ENCODE measurements at places on chromosomes 12 and 14.

- no peak for DNase-seq
Measured at GRCh38 chr14:91284791-91285548, 40.5 kb upstream of the GPR68 start.

DNA sequence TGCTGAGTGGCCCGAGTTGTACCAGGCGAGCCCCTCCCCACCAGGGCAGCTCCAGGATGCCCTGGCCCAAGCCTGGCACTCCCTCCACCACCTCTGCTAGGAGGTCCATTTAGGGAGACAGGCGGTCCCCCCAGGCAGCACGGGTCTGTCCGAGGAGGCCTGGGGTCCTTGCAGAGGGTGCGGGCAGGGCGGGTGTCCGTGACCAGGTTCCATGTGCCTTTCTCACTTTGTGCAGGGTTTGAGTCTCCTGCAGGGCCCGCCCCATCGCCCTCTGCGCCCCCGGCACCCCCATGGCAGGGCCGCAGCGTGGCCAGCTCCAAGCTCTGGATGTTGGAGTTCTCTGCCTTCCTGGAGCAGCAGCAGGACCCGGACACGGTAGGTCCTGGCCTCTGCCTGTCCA is 56.8 kb upstream of the TSPAN9 start:
- no peak for DNase-seq

DNA sequence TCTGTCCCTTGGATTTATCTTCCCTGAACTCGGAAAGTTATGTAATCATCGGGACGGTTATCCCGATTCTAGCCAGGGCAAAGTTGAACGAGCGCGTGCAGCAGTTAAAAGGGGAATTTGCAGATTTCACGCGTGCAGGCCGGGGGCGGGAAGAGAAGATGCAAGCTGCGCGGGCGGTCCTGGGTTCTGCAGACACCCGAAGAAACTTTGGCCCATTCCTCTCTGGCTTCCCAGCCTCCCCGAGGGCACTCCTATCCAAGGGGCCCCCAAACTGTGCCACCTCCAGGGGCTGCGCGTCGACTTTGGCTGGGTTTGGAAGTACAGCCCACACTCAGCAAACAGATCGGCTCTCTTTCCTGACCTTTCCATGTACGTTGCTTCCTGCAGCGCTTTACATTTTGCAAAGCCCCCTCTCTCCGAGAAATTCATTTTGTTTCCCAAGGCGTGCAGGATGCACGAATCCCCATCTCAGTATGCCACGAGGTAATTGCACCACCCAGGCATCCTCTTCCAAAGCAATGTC is 941 bp upstream of the PPP1CC start:
- peak; percentile 10 for DNase-seq

GRCh38 chr14:66395300-66395699 is 90.9 kb upstream of the CCDC196 start:
- DNase-seq: no peak

DNA sequence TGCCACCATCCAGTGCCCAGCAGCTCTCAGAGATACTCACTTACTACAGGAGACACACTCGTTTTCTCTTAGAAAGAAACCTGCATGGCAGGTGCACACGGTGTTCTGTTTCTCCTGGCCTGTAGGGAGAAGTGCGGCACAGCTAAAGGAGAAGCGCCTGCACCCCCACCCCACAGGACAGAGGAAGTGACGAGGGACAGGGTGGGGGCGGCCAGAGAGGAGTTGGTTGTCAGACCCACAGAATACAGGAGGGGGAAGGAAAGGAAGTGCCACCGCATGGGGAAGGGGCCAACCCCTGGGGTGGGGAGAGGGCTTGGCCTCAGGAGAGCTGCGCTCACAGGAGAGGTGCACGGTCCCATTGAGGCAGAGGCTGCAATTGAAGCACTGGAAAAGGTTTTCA is 8.8 kb downstream of the TNFRSF1A start:
- no peak for DNase-seq

- DNase-seq: no peak
Measured at GRCh38 chr14:87434680-87435079, 558.3 kb downstream of the GALC start.

GRCh38 chr14:86739761-86740160 is 1209.8 kb downstream of the FLRT2 start:
- DNase-seq: no peak

- DNase-seq: no peak
Measured at GRCh38 chr14:52124791-52125684, 56.2 kb upstream of the NID2 start.

GRCh38 chr12:78865516-78865915 is 942 bp downstream of the SYT1 start:
- DNase-seq: no peak

- no peak for DNase-seq
Measured at GRCh38 chr14:72165229-72165698, 233.0 kb downstream of the RGS6 start.

DNA sequence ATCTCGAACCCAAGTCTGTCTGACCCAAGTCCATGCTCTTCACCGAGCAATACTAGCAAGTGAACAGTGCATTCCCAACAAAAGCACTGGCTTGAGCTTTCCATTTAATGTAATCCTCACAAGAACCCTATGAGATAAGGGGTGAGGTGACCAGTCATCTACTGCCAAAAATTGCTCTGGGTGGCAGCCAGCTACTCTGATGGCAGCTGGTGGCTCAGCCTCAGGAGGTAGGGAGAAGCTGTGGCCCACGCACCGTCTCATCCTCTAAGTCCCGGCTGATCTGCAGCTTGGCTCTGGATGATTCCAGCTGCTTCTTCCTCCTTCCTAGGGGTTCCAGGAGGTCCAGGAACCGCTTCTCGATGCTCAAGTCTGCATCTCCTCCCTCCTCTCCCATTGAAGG is 75.2 kb downstream of the PLEKHG3 start:
- no peak for DNase-seq

GRCh38 chr12:117365049-117365616 is 3.7 kb upstream of the NOS1 start:
- DNase-seq: no peak

DNA sequence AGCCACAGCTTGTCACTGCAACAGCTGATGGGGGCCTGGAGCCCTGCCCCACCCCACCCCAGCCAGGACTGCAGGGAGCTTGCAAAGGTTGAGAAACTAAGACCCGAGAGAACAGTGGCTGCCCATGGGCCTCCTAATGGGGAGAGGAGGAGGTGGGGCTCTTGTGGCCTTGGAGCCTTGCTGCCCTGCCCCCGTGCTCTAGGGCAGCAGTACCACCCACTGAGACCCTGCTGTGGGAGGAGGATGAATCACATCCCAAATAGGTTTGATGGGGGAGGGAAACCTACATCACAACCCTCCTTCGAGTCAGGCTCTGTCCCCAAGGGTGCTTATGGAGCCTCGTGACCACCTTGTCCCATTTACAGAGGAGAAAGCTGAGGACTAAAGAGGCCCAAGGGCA is 15.9 kb downstream of the HHIPL1 start:
- DNase-seq: no peak

DNA sequence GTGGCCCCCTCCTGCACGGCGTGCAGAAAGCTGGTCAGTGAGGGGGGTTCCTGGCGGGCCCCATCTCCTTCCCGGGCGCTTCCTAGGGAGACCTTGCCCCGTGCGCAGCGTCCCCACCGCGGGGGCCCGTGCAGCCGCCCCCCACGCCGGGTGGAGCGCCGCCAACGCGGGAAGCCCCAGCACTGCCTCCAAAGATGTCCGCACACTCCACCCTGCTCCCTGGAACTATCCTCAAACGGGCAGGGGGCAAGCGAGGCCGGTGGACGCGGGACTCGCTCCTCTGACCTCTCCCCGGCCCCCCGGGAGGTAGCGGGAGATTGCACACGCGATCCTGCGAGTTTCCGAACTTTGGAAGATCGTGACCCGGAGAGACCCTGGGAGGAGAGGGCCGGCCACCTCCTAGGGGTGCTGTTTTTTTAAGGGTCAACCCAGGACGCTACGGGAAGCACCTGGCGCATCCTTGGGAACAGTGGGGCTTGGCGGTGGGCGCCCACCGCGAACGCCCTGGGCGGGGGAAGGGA is 1.5 kb upstream of the FZD10 start:
- no peak for DNase-seq

GRCh38 chr12:2306735-2307134 is 253.9 kb downstream of the CACNA1C start:
- DNase-seq: no peak

- DNase-seq: no peak
Measured at GRCh38 chr14:94364037-94364436, 24.4 kb downstream of the SERPINA1 start.

- no peak for DNase-seq
Measured at GRCh38 chr12:26143291-26143690, 18.5 kb upstream of the BHLHE41 start.

GRCh38 chr12:123748661-123749060 is 13.4 kb upstream of the DNAH10 start:
- no peak for DNase-seq

DNA sequence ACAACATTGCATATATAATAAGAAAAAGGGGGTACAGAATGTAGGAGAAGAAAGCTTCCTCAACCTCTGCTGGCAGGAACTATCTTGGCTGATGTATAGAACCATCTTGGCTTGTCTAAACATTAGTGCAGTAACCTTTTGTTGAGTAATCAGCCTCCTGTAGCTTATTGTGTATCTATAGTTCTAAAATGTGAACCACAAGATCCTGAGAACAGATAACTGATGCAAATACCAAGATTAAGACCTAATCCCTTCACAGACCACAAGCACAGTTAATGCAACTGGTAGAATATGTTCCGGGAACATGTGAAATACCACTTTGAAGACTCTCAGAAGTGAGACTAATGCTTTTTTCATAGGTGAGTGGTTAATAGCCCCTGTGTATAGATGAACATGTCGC is 50.7 kb upstream of the KCNC2 start:
- DNase-seq: no peak
